Nephron progenitor cell (in vitro differentiated cells): ENCODE measurements at places on chromosomes 3 and 15.

DNA sequence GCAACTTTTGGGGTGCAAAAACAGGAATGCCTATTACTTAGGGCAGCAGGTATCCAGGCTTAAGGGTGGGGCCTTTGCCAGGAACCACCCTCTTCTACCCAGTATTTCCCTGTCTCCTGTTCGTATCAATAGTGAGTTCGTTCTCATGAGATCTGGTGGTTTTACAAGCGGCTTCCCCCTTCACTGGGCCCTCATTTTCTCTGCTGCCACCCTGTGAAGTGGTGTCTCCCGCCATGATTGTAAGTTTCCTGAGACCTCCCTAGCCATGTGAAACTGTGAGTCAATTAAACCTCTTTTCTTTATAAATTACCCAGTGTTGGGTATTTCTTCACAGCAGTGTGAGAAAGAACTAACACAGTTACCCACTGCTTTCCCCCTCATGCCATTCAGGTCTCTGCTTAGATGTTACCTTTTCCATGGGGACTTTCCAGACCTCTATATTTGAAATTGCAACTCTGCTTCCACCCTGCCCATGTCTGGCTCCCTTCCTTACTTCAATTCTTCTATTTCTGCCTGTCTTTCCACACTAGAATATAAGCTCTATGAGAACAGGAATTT is 23.9 kb upstream of the TRA2B start:
- no peak for DNase-seq

DNA sequence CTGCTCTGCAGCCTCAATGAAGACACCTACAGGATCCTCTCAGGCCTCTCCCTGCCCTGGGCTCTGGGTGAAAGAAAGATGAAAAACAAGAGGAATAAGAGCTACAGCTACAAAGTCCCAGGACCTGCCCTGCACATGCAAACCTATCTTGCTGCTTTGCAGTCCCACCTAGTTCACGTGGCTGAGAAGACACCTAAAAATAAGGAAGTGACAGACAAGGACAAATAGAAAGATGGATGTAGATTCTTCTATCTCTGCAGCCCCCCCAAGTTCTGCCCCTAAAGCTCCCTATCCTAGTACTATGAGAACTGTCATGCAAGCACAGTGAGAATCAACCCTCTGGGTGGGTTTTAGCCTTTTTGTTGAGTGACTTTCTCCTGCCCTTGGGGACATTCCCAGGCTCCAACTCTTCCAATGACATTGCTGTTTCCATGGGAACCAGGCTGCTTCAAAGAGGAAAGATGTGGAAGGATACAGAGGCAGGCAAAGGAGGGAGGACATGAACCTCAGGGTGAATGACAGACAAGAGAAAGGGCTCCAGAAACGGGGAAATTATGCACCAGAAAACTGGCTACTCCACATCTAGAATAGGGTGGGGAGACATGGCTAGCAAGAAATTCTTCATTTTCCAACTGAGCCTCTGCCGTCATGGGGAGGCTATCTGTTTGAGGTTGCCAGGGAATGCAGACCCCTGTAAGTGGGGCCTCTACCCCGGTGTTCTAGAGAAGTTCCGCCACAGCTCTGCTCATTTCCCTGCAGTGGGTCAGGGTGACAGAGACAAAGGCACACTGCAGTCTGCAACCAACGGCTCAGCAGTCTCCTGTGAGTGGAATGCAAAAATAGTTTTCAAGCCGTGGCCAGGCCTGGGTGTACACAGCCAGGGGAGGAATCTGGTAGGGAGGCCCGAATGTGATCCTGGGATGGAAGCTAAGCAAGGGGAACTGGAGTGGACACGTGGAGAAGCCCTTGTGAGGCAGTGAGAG is 5.2 kb downstream of the CSPG5 start:
- DNase-seq: no peak

DNA sequence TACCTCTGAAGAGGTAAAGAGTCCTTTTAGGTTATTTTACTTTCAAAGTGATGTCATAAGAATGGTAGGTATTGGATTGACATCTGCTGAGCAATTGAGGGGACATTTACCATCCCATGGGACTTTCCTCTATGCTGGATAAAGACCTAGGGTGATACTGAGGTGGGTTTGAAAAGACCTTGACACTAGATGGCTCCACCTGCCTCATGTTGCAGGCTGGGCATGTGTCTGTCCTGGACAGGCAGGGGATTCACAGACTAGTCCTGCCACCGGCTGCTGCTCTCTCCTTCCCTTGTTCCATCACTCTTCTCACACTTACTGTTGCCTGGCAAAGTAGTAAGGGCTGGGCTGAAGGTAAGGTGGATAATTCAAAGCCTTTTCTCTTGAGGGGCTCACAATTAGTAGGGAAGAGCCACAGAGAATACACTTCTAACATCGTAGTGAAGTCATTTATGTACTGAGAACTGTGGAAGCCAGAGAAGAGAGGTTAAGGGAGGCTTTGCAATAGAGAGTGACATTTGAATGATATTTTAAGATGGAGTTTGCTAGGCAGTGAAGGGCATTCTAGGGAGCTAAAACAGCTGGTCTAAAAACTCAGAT is 27.7 kb downstream of the TRAK1 start:
- DNase-seq: peak; percentile 26

- peak; percentile 57 for DNase-seq
Measured at GRCh38 chr15:28107111-28107903, 8.2 kb upstream of the OCA2 start.

- no peak for DNase-seq
Measured at GRCh38 chr3:106213954-106214353, 345.1 kb upstream of the CBLB start.

DNA sequence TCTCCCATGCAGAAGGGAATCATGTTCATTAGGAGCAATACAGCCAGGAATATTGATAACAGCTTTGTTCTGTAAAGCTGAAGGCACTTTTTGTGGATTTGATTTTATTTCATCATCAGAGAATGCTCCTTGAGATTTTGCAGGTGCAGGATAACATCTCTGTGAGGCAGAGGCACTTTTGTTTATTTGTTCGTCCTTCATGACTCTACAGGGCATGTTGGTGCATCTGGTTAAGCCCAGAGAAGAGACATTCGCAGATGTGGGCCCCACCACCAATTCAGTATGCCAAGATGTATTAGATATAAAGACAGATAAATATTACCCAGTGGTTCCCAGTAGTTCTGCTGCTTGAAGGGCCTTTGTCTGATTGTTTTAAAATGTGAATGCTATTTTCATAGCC is 368.1 kb upstream of the SEMA6D start:
- no peak for DNase-seq

- DNase-seq: no peak
Measured at GRCh38 chr3:163779396-163780344, 1298.6 kb downstream of the SI start.

- no peak for DNase-seq
Measured at GRCh38 chr15:40358471-40359353, 693 bp downstream of the DISP2 start.

DNA sequence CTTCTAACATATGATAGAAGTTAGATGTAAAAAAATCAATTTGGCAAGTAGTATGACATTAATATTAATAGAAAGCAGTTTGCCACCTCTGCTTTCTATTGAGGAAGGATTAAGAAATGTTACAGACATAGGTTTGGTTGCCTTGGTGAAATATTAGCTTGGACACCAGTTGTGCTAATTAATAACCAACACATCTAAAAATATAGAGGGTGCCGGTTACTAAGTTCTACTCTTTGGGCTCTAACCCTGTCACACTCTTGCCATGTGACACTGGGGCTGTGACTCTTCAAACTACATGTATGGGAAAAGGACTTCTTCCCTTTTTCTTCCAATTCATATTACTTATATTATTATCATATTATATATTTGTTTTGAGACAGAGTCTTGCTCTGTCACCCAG is 64.4 kb downstream of the TRIM71 start:
- DNase-seq: no peak

DNA sequence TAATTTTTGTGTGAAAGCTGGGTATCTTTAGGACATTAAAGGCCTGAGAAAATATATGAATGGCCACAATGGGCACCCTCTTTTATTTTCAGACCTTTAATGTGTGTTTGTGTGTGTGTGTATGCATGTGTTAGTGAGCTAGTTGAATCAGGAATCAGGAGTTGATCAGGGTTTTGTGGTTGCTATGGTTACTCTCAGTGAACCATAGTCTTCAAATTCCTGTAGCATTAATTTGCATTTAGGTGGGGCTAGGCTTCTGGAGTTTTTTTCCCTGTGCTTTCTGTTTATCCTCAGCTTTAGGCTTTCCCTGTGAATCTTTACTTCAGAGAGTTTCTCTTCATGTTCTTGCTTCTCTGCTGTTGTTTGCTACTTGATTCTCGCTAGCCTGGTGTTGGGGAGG is 122.0 kb upstream of the ONECUT1 start:
- DNase-seq: no peak

- no peak for DNase-seq
Measured at GRCh38 chr3:41518626-41519025, 319.3 kb downstream of the CTNNB1 start.

DNA sequence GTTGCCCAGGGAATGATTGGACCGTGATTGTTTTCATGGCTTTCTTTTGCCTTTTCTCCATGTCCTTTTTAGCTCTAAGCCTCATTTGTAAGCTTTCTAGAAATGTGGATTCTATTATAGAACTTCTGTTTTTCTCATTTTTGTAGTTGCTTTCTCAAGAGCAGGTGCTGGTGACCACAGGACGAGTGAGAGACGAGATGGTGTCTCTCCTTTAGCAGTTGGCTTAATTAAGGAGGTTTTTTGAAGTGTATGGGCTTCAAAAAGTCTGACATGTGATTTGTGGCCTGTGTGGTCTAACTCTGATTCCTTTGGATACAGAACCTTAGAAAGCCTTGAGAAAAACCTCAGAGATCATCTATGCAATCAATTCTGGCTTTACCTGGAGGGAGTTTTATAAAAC is 292.8 kb downstream of the LPP start:
- DNase-seq: no peak

GRCh38 chr15:68633231-68634121 is 54.7 kb downstream of the CORO2B start:
- DNase-seq: no peak

DNA sequence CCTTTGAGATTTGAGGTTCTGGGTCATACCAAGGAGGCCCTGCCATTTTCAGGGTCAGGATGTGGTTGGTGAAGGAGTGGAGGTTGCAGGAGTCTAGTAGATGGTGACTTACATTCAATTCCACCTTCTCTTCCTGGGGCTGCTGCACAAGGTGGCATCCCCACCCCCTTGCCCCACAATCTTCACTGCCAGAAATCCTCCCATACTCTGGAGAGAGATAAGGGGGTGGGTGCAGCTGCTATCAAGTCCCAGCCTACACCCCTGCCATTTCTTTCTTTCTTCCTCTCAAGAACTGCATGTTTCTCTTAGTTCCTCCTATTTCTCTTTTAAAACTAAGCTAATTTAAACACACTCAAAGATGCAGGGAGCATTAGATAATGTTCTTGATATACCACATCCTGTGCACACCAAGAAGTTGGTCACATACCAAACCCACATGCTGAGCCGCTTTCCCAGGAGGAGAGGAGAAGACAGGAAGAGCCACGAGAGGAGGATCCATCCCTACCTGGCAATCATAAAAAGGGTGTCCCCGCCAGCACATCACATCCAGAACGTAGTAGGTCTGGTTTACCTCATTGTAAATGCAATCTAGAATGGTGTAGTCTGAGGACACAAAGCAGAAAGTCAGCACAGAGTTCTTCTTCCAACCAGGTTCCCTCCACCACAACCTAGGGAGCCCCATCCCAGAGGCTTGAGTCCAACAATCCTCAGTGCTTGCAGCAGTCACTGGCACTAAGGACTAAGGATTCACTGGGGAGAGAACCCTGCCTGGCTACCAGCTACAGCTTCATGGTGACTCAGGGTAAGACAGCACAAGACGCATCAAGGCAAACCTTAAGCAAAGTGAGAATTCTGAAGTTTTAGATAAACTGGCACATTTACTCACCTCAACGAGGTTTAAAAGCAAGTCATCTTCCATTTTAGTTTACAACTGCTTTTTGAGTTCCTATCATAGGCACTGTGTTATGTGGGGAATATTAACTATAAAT is 18.5 kb downstream of the SNUPN start:
- no peak for DNase-seq

DNA sequence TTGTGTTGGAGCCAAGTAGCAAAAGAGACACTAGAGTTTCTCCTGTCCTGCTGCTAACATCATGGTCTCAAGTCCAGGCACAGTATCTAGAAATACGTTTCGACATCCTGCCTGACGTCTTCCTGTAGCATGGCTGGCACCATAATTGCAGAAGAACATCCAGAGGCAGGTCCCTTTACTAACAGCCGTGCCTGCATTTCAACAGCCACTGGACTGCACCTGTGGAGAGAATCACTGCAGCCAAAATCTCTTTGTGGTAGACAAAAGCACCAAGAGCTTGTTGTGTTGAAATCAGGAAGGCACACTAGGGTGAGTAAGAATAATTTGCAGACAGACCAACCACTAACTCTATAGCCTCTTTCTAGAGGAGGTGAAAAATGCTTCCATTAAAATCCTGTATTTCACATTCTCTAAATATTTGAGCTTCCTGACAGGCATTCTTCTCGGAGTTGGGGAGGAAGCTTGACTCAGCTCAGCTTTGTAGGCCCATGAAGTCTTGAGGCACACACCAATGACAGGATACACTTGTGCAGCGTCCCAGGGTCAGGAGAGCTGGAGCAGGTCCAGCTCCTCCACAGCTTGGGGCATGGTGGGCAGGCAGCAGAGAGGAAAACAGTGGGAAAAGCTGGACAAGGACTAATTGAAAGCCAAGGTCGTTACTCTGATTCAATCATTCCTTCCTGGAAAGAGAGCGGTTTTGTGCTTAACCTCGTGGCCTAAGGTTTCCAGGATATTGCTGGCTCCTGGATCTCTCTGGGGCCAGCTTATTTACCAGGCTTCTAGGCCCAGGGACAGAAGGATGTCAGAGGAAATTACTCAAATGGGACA is 244.9 kb downstream of the FAM43A start:
- DNase-seq: no peak

GRCh38 chr15:83446904-83447709 is at the start of gene SH3GL3:
SH3GL3 (plus strand) TSS chr15:83447341; CDS start chr15:83447534, 193 bp downstream.
- peak; percentile 91 for DNase-seq

- no peak for DNase-seq
Measured at GRCh38 chr15:100439514-100439913, 89.2 kb downstream of the CERS3 start.

DNA sequence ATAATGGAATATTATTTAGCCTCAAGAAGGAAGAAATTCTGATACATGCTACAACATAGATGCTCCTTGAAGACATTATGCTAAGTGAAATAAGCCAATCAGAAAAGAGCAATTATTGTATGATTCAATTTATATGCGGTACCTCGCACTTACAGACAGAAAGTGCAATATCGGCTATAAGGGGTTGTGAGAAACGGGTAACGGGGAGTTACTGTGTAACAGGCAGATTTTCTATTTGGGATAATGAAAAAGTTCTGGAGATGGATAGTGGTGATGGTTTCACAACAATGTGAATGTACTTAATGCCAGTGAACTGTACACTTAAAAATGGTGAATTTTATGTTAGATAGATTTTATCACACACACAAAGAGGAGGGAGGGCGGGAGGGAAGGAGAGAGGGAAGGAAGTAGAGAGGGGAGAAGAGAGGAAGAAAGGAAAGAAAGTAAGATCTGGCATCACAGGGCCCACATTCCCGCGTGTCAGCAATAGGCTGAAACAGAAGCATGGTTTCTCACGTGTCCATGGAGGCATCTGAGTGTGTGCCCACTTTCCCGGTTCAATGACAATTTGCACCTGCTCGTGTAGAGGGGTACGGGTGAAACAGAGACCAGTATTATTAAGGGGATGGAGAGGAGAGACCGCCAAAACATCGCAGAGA is 700 bp upstream of the BLM start:
- no peak for DNase-seq
